Breast epithelium (tissue), 4 donors: ENCODE measurements at places on chromosomes 5 and 9.

GRCh38 chr9:123251741-123252140 is 16.6 kb downstream of the STRBP start:
- DNase-seq = no peak

- no peak for DNase-seq
These were observed 8.6 kb upstream of the COL15A1 start for GRCh38 chr9:98935071-98935505.

- no peak for DNase-seq
These were observed 2156.9 kb upstream of the C9orf72 start for GRCh38 chr9:29730163-29730562.

DNA sequence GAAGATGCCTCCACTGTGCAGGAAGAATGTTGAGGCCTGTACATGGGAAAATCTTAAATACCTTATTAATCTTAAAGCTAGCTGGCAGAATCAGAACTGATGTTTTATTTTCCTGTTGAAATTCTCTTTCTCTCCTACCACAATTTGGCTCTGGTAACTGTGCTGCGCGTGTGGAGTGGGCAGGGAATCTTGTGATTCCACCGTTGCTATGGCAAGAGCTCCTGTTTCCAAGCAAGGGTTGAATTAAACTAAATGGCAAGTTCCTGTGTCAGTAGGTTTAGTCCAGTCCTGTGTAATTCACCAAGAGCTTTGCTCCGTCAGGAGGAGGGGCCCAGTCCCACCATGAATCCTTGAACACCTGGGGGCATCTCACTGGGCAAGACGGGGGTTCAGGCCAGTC is 36.4 kb downstream of the NXNL2 start:
- DNase-seq = no peak

DNA sequence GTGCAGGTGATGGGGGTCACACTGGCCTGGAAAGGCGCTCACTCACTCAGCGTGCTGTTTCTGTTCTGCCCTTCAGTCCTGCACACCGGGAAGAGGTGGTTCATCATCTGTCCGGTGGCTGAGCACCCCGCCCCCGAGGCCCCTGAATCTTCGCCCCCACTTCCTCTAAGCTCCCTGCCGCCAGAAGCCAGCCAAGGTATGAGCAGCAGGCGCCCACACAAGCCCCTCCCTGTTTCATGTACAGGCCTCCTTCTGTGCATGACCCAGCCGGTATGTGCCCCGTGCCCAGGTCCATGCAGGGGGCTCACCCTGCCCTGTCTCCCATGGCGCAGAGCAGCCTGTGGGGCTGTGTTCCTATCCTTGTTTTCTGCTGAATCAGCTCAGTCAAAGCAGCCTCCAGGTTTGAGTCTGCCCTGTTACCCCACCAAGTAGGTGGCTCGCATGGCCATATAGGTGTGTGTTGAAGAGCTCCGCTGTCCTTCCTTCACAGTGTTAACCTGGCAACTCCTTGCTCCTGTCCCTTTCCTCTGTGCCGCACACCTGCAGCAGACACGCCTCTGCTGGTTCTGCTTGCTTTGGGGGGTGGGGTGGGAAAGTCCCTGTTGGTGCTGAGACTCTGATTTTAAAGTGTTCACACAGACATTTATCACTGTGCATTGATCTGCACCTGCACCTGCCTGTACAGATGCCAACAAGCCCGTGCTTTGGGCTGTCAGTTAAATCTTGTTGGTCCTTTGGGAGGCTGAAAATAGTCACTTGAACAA is 84.8 kb downstream of the WNK2 start:
- no peak for DNase-seq
